ENCODE measurements at places on chromosomes 1 and 21.

- DNase-seq = no peak
Observed at GRCh38 chr1:226027538-226028217, 28.5 kb upstream of the SDE2 start.

- no peak for DNase-seq
Observed at GRCh38 chr1:210291081-210291764, 37.5 kb upstream of the HHAT start.

- DNase-seq = no peak
Observed at GRCh38 chr1:172630868-172631267, 28.0 kb upstream of the FASLG start.

- DNase-seq = no peak
Observed at GRCh38 chr1:199124351-199124750, 485.5 kb downstream of the PTPRC start.

GRCh38 chr1:151993084-151993733 lies 450 bp downstream of the S100A10 start:
- no peak for DNase-seq

DNA sequence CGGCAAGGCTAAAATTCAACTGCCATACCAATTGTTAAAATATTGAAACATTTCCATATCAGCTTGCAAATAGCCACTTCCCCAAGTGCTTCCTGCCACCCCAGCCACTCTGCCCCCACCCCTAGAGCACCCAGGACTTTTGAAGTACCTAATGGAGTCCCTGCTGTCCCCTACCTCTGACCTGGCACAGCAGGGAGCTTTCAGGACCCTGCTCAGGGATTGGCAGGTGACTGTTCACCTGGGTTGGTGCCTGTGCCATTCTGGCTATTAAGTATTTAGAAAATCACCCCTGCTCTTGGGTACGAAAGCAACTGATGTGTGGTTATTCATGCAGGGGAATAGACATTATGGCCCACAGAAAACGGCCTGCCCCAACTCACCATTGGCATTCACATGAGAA lies 9.1 kb upstream of the HPCAL4 start:
- no peak for DNase-seq

GRCh38 chr1:190353538-190354101 lies 124.0 kb downstream of the BRINP3 start:
- DNase-seq = no peak

DNA sequence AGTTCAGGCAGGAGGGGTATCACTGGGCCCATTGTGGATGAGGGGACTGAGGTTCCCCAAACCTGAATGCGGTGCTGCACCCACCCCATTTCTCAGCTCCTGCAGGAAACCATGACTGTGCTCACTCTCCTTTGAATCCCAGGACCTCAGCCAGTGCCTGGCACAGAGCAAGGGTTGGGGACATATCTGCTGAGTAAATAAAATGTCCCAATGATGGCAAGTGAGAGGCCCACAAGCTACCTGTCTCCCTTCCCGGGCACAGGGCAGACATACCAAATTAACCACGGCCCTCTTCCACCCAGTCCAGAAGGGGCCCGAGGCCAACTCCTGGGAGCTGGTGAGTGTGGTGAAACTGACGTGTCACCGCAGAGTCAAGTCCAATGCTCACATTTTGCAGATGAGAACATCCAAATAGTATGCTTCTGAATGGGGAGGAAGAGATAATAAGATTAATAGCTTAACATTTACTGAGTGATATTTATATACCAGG lies 97.6 kb downstream of the EPHB2 start:
- no peak for DNase-seq

- DNase-seq = no peak
Observed at GRCh38 chr1:23741609-23742008, 1.7 kb upstream of the ELOA start.

DNA sequence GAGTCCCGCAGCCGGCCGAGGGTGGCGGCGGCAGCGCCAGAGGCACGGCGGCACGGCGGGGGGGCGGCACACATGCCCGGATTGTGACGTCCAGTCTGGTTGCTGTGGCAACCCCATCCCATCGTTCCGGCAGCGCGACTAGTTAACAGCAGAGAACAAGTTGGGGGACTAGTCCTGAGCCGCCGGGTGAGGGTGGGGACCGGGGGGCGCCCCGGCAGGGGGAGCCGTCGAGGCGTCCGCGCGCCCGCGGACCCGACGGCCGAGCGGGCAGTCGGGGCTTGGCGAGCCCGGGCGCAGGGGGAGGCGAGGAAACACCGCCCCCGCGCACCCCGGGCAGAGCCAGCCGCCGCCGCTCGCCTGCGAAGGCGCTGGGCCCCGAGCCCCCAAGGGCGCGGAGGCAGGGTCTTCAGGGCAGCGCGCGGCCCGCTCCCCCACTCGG lies at the start of gene CHD5:
TSS of gene CHD5 (minus strand) at position 54 of the 439 bp plus-strand sequence. CDS start 298 bp downstream, outside the sequence.
- DNase-seq = peak; percentile 82

DNA sequence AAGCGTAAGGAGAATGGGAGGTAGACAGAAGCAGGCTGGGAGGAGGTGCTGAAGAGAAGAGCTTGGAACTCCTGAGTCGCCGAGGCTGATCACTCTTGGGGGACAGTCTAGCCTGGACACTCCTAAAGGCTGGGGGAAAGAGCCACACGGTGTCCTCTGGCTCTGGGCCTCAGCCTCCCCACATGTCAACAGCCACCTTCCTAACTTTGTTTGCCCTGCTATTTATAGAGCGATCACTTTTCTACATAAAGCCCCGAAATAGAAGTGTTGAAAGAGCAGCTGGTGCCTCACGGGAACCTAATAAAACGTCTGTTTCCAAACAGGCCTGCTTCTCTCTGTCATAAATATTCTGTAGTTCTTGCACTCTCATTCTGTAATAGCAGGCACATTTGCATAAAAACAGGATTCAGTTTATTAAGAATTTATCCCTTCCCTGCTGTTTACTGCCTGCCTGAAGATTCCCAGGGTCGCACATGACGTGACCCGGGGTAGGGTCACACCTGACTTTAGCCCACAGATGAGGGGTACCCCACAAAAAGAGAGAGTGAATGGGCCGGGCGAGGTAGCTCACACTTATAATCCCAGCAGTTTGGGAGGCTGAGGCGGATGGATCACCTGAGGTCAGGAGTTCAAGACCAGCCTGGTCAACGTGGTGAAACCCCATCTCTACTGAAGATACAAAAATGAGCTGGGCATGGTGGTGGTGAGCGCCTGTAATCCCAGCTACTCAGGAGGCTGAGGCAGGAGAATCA lies 212.5 kb downstream of the TOMM20 start:
- no peak for DNase-seq

DNA sequence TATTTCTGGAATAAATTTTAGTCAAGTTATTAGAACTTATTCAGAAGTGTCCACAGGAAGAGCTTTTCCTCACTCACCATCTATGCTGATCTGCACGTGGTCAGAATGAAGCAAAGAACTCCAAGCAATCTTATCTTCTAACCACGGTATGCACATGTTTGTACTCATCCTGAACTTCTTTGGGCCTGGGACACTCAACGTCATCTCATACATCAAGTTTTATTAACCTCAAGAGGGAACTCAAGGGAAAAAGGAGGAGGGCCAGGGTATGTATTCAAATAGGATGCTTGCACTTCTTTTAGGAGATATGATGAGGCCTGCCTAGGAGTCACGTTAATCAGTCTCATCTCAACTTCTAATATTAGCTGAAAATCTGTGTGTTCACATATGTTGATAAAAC lies 142.5 kb downstream of the C1orf94 start:
- DNase-seq = no peak

DNA sequence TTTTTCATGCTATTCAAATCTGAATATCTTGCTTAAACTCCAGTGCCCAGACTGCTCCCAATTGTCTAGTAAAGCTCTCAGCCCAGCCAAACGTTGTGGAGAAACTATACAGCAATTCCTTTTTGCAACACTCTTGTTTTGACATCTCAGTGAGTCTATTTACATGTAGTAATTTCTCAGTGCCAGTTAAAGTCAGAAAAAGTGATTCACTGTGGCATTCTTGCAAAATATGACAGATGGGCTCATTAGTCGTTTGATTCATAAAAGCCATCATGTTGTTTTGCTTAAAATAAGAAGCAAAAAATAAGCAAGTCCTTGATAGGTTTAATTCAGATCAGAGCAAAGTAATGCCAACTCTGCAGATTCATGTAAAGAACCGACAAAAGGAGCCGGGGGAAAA lies 20.7 kb upstream of the TMPRSS15 start:
- no peak for DNase-seq

DNA sequence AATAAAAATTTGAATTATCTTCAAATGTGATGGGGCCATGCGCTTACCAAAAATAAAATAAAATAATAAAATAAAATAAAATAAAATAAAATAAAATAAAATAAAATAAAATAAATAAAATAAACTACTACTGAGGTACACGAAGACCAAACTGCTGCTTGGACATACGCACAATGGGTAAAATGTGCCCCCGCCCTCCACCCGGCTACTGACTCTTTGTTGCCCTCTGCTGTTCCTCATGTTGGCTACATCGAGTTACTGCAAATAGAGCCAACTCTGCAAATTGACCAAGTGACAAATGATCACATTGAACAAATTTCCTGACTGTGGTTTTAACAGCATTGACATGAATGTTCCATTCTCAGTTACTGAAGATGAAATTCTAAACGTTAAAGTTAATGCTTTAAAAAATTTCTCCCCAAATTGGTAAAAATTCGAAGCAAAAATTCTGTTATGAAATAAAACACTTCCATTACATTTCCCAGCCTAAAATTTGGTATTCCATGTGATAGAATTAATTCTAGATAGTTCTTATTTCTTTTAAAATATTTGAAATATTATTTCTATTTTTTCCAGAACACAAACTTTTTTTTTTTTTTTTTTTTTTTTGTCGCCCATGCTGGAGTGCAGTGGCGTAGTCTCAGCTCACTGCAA lies 18.8 kb upstream of the MAP1LC3C start:
- DNase-seq = peak; percentile 61

GRCh38 chr1:193094112-193094511 lies 11.1 kb downstream of the GLRX2 start:
- no peak for DNase-seq

DNA sequence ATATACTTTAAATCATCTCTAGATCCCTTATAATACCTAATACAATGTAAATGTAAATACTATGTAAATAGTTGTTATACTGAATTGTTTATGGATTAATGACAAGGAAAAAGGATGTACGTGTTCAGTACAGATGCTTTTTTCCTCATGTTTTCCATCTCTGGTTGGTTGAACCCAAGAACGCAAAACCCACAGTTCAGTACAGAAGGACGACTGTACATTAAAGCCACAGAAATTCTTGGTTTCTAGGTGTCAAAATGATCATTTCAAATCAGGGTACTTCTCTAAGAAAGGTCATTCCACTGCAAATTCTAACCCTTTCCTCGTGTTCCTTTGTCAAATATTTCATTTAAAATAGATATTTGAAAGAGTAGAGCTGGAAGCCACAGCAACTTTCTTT lies 158.1 kb downstream of the VAV3 start:
- no peak for DNase-seq

DNA sequence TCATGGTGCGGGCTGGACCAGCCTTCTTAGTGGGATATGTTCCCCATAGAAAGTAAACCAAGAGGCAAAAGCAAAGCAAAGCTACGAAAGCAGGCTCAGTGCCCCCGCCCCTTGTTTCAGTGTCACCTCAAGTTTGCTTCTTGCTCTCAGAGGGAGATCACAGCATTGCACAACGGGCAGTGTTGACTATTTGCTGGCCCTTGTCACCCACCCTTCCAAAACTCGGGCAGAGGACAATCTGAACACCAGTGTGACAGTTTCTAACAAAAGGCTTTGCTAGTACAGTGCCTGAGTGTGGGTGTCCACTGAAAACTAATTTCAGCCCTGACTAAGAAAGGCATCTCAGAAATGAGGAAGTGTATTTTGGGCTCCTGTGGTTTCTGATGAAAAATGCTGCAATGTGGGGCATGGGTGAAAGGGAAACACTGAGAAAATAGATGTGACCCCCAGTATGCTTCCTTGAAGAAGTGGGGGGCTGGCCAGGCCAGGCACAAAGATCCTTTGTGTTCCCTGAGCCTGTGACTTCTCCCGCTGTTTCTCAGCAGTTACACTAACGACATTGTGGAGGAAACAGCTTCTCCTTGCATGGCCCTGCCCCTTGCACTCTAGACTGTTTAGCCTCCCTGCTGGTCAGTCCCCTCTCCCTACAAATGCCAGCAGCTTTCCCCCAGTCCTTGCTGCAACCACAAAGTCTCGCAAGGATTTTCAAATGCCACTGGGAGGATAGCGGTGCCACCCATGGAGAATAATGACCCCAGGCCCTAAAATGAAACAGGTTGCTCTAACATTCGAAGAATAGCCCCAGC lies 33.3 kb upstream of the KCNE1 start:
- DNase-seq = no peak

DNA sequence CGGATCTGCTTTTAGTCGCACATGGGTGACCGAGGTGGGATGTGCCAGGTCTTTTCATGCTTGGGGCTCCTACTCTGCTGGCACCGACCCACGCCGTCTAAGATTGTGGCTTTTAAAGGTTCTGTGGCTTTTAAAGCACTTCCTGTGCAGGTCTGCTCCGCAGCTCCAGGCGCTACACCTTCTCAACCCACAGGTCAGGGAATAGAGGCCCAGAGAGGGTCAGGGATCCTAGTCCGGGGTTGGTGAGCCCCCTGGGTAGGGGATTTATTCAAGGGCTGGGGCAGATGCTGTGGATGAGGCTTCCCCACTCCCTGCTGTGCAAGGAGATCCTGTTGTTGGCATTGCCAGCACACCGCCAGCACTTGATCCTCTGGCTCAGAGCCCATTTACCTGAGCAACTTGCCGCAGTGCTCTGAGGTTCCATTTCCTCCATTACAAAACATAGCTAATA lies 212.8 kb upstream of the RAB4A start:
- DNase-seq = no peak

DNA sequence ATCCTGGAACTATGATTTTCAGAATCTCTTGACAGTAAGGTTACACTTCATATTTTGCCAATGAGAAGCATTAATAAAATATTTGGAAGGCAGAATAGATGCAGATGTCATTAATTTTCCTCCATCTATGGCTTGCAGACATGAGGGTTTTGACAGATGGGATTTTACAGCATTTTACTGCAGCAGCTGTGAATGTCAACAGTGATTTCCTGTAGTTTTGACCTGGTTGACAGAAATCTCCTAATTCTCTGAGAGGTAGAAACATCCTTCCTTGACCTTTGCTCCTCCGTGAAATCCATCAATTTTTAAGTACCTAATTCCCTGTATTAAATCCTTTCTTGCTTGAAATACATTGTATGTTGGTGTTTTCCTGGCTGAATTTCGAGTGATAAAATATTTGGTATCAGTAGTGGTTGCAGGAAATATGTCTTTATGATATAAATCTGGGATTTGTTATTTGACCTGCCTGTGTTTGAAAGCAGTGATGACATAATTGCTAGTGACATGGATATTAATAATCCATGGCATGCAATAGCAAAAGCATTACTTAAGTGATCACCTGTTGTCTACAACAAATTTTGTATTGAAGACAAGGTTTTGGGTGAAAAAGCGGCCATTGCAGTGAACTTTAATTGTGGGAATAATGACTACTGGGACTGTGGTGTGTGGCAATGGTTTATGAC lies 73.9 kb downstream of the HLX start:
- no peak for DNase-seq

DNA sequence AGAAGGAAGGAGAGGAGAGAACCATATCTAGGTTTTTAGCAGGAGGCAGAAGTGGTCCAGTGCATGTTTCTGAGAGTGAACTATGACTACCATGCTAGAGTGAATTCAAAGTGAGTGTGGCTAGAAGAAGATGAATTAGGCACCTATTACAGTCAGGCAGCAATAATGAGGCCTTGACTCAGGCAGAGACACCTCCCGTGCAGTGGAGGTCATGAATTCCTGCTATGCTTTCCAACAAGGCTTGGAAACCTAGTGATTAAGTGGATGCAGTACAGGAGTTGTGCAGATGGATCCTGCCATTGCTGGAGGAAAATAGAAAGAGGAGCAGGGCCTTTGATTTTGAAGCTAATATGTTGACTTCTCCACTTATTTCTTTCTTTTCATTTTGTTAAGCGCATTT lies 581.5 kb downstream of the RWDD3 start:
- DNase-seq = no peak
